ENCODE measurements at places on chromosomes 3 and 15.
A peak's percentile ranks its signal among the peaks of the same experiment; 100 is the strongest.

GRCh38 chr15:79872358-79873017 lies 24.3 kb downstream of the MTHFS start:
- peaks cover 70% of the 10 kb centered on the region for H3K36me3 ChIP-seq
- peak overlapping the region; percentile 74 for H3K27ac ChIP-seq
- H3K4me3 ChIP-seq = no peak overlapping the region
- H3K27me3 ChIP-seq = no peaks in the 10 kb centered on the region

DNA sequence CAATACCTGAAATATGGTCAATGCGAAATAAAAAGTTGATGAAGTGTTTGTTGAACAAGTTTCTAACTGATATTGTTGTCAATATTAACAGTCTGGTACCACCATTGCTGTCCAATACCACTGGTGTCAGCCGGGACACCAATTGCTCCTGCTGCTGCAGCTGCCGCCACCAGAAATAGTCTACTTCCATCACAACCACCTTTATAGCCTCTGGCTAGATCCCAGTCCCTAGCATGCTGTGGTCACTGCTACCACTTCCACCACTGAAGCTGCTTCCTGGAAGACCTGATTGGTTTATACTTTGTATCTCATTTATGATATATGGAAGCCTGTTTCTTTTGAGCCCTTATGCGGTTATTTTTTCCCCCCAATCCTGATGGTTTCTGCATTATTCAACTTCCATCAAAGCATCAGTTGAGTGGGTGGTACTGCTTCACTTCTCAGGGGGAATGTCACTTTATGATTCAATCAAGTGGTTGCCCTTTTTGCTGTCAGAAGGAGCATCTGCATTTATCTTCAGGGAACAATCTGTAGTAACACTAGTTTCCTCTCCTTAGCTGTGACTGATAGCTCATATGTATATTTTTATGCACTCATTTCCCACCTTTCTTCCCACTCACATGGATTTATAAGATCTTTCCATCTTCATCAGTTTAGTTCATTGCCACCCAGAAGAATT lies 11.7 kb downstream of the LNP1 start:
- H3K4me1 ChIP-seq = no peaks in the 10 kb centered on the region
- H3K4me3 ChIP-seq = no peak overlapping the region
- no peaks in the 10 kb centered on the region for H3K27me3 ChIP-seq
- H3K27ac ChIP-seq = no peak overlapping the region
- no peak for DNase-seq

DNA sequence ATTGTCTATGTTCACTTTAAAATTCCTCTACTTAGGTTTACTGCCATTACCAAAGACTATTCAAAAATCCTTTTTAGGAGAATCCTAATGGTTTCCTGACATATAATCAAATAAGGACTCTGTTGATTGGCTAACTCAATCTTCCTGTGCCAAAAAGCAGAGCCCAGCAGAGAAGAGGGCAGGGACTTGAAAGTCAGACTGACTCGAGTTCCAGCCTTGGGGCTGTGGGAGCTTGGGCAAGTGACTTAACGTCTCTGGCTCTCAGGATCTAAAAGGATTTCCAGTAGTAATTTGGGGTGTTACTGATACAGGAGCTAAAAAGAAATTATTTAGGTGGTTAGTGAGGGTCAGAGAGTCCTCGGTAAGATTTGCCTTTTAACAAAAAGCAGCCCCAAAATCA lies 10.9 kb downstream of the CCR5 start:
- no peak overlapping the region for H3K4me3 ChIP-seq
- no peak overlapping the region for H3K27ac ChIP-seq
- H3K36me3 ChIP-seq = peaks cover 8% of the 10 kb centered on the region

DNA sequence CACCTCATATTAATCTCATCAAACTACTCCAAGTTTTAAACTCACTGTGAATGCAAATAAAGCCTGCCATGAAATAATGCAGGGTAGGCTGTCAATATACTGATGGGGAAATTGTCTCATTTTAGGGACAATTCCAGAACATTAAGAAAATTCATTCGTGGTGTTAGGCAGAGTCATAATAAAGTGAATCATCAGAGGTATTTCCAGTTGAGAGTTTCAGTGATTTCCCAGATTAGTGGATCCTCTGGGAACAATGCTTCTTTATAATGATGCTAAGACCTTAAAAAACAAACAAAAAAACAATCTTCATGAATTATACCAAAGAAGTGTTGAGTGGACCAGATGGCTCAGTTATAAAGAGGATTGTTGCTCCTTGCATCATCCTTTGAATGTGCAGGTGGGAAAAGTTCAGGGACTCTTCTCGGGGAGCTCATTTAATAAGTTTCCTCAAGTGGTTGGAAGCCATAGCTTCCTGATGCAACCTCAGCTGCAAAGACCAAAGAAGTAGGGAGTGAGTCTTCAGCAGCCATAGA lies 360.9 kb upstream of the TRIM42 start:
- no peak for DNase-seq
- no peaks in the 10 kb centered on the region for H3K4me1 ChIP-seq
- H3K27ac ChIP-seq = no peak overlapping the region
- no peak overlapping the region for H3K4me3 ChIP-seq
- no peaks in the 10 kb centered on the region for H3K27me3 ChIP-seq

- no peak overlapping the region for H3K4me3 ChIP-seq
- H3K36me3 ChIP-seq = peaks cover 42% of the 10 kb centered on the region
- H3K27ac ChIP-seq = no peak overlapping the region
- peaks cover 46% of the 10 kb centered on the region for H3K4me1 ChIP-seq
- peak; percentile 59 for DNase-seq
- H3K27me3 ChIP-seq = no peaks in the 10 kb centered on the region
These were observed 12.0 kb downstream of the MESD start for GRCh38 chr15:80977627-80978036.

GRCh38 chr15:73753250-73754130 lies at the start of gene INSYN1:
INSYN1 (minus strand) TSS chr15:73753351; CDS start chr15:73751130, 2,221 bp downstream.
- peaks cover 86% of the 10 kb centered on the region for H3K27me3 ChIP-seq
- no peak within 1 kb of the TSS for H3K27ac ChIP-seq
- no peaks in the 10 kb centered on the region for H3K4me1 ChIP-seq
- H3K4me3 ChIP-seq = no peak within 1 kb of the TSS
- H3K36me3 ChIP-seq = no peaks in the 10 kb centered on the region

DNA sequence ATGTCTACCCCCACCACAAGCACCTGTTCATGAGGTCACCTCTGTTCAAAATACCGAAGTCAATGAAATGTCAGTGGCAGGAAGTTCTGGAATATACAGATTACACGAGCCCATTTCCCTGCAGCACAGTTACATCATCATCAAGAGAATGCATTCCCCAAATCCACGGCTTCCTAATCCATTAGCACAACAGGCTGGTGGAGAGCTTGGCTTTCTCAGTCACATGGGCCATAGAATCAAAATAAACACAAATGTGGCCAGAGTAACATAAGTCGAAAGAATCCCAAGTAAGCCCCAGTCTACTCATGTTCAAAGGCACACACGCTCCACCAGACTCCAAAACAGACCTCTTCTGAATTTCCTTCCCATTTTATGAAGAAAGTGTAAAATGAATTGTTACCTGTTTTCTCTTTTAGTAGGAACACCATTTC lies 419.3 kb downstream of the MAGI1 start:
- H3K4me1 ChIP-seq = no peaks in the 10 kb centered on the region
- DNase-seq = no peak
- H3K36me3 ChIP-seq = no peaks in the 10 kb centered on the region
- no peak overlapping the region for H3K4me3 ChIP-seq

All from activated naive CD4-positive, alpha-beta T cell treated with anti-CD3 and anti-CD28 coated beads, Interleukin-2, amount 10 ng/mL, durations not matched to agents 7 days and 5 days (primary cell).